ENCODE measurements at places on chromosomes 1 and 21. TPM values are rescaled to one million over a fixed set of nuclear protein-coding genes. Genes with fewer than 3 reads are reported as not detected.

NR1I3 gene
- total RNA-seq: not detected

ZNF593OS gene
- not detected for total RNA-seq

CD34 gene
- 38.8 TPM for total RNA-seq

APOBEC4 gene
- total RNA-seq: not detected

OR4F29 gene
- total RNA-seq: not detected

NECTIN4 gene
- total RNA-seq: 0.27 TPM

SLC44A5 gene
- 0.11 TPM for total RNA-seq

LRRC8D gene
- total RNA-seq: 21.1 TPM

CLCN6 gene
- total RNA-seq: 16.5 TPM

UBE2U gene
- total RNA-seq: not detected

DENND2D gene
- total RNA-seq: 51.2 TPM

All from thyroid gland (tissue), 4 donors.